ENCODE measurements at places on chromosomes 2 and 18. TPM values are rescaled to one million over a fixed set of nuclear protein-coding genes. Genes with fewer than 3 reads are reported as not detected.
A peak's percentile ranks its signal among the peaks of the same experiment; 100 is the strongest.

- no peaks in the 10 kb centered on the region for H3K4me1 ChIP-seq
- H3K27ac ChIP-seq, result no peak overlapping the region
- no peaks in the 10 kb centered on the region for H3K27me3 ChIP-seq
- DNase-seq, result no peak
Measured at GRCh38 chr18:30632071-30632698, 410.4 kb downstream of the DSC3 start.

- no peak for DNase-seq
- peaks cover 3% of the 10 kb centered on the region for H3K27me3 ChIP-seq
- no peaks in the 10 kb centered on the region for H3K36me3 ChIP-seq
- H3K27ac ChIP-seq, result no peak overlapping the region
- peaks cover 2% of the 10 kb centered on the region for H3K4me1 ChIP-seq
Measured at GRCh38 chr18:25287106-25287505, 64.9 kb downstream of the ZNF521 start.

GRCh38 chr18:74500372-74500771, 4.2 kb downstream of the CNDP2 start:
- DNase-seq, result no peak
- no peaks in the 10 kb centered on the region for H3K27me3 ChIP-seq
- H3K4me3 ChIP-seq, result peak overlapping the region; percentile 88
- peaks cover 61% of the 10 kb centered on the region for H3K4me1 ChIP-seq
- peak overlapping the region; percentile 98 for H3K27ac ChIP-seq

DNA sequence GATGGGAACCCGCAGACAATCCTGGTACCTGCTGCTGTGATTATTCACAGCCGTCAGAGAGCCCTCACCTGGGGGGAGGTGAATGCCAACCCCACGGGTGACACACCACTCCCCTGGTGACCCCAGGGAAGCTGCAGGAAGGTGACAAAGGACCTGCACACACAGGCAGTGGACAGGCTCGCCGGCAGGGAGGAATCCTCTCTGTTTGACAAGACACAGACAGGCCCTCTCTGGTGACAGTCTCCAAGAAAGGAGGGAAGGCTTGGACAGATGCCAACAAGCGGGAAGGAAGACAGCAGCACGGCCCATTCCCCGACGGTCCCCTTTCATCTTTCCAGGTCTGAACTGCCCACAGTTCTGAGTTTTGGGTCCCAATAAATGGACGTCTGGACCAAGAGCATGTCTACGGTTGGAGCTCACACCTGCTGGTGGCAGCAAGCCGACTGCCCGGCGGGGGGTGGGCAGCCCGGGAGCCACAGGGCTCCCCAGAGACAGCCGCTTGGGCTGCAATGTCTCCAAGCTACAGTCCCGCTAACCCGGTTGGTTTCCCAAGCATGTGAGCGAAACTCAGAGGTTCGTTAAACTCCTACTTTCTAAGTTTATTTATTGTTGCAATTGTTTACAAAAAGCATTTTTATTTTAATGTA, 31.8 kb downstream of the HDAC4 start:
- H3K27ac ChIP-seq, result peak overlapping the region; percentile 89
- H3K4me3 ChIP-seq, result peak overlapping the region; percentile 40
- H3K36me3 ChIP-seq, result no peaks in the 10 kb centered on the region
- DNase-seq, result no peak
- H3K4me1 ChIP-seq, result peaks cover 8% of the 10 kb centered on the region

- no peaks in the 10 kb centered on the region for H3K36me3 ChIP-seq
Measured at GRCh38 chr2:236743039-236743920, 173.7 kb downstream of the ACKR3 start.

DNA sequence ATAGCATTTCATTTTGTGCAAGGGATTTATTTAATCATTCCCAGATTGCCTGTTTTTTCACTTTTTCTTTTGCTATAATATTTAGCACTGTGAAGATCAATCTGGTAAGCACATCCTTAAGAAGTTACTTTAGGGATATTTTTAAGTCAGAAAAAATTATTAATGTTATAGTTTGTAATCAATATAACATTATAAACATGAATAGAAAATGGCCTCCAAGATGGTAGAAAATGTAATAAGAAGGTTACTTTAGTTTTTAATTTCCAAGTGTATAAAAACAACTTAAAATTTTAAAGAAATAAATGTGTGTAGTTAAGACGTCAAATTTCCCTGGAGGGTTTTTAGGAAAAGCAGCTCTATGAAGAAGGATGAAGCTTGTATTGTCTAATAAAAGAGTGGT, 81.9 kb upstream of the SERPINE2 start:
- peaks cover 3% of the 10 kb centered on the region for H3K27me3 ChIP-seq
- H3K36me3 ChIP-seq, result no peaks in the 10 kb centered on the region
- no peaks in the 10 kb centered on the region for H3K4me1 ChIP-seq
- DNase-seq, result no peak

GRCh38 chr2:105464325-105464724, 65.5 kb upstream of the FHL2 start:
- H3K4me1 ChIP-seq, result no peaks in the 10 kb centered on the region
- no peak overlapping the region for H3K27ac ChIP-seq

DNA sequence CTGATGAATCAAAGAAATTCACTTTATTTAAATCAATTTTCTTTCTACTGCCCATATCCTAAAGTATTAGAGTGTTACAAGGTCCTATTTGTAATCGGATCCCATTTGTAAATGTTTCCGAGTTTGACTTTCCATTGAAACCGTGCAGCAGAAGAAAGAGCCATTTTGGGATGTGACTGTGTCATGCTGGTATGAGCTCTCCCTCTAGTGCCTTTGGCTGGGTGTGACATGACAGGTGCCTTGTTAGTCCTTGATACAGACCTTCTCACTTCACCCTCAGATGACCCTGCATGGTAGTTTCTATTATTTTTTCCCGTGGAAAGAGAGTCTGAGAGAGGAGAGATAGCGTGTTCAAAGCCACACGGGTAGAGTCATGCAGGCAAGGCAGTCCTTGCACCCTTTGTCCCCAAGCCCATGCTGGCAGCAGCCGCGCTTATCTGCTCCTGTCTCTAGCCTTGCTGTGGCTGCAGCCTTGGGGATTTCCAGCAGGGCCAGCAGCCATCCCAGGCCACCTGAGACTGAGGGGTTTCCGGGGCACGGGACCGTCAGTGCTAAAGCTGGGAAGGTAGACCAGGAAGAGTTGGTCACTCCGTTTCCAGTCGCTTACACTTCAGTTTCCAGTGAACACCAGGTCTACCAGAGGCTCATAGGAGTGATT, 21.4 kb downstream of the CHMP1B start:
- peaks cover 4% of the 10 kb centered on the region for H3K27me3 ChIP-seq
- no peak for DNase-seq
- peaks cover 2% of the 10 kb centered on the region for H3K36me3 ChIP-seq
- H3K4me3 ChIP-seq, result no peak overlapping the region
- H3K4me1 ChIP-seq, result peaks cover 9% of the 10 kb centered on the region

- no peaks in the 10 kb centered on the region for H3K4me1 ChIP-seq
- H3K4me3 ChIP-seq, result no peak overlapping the region
Measured at GRCh38 chr2:169714699-169715098, 18.9 kb upstream of the KLHL23 start.

DNA sequence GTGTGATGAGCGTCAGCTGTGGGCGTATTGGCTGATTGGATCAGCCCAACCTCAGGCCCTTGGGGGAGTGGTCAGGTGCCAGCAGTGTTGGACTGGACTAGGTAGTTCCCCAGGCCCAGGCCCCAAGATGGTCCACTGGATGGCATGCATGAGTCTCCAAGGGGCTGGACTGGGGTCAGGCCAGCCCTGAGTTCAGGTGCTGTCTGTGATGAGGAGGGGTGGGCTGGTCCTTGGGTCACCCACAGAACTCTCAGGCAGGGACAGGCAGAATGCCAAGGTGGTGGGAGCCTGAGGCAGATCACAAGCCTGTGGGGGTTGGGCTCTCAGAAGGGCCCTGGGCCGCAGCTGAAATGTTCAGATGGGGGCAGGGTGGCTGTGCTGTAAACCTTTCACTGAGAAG, 59.5 kb upstream of the THUMPD2 start:
- no peak for DNase-seq
- H3K4me1 ChIP-seq, result no peaks in the 10 kb centered on the region
- H3K27me3 ChIP-seq, result peaks cover 4% of the 10 kb centered on the region
- H3K36me3 ChIP-seq, result no peaks in the 10 kb centered on the region
- H3K4me3 ChIP-seq, result no peak overlapping the region

DNA sequence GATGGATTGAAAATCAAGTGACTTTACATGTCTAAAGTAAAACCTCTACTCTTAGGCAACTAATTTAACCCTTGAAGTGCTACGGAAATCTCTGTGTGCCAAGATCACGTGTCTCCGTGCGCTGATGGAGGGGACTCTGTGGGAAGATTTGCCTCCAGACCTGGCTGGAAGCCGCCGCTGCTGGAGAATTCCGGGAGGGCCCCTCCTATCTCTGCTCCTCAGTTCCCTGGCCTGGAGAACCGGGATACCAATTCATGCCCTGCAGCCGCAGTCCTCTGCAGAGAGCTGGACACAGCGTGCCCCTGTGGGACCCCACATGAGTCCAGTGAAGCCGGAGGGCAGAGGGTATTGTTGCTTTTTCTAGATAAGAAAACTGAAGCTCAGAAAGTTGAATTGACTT, 126.9 kb upstream of the PXDN start:
- H3K4me1 ChIP-seq, result peaks cover under 1% of the 10 kb centered on the region
- H3K36me3 ChIP-seq, result no peaks in the 10 kb centered on the region
- peaks cover 5% of the 10 kb centered on the region for H3K27me3 ChIP-seq
- no peak for DNase-seq
- H3K4me3 ChIP-seq, result no peak overlapping the region
- H3K27ac ChIP-seq, result no peak overlapping the region

GRCh38 chr2:4214444-4215205, 511.2 kb downstream of the DCDC2C start:
- no peak overlapping the region for H3K4me3 ChIP-seq
- no peaks in the 10 kb centered on the region for H3K27me3 ChIP-seq
- no peak for DNase-seq
- H3K27ac ChIP-seq, result no peak overlapping the region
- no peaks in the 10 kb centered on the region for H3K4me1 ChIP-seq

DNA sequence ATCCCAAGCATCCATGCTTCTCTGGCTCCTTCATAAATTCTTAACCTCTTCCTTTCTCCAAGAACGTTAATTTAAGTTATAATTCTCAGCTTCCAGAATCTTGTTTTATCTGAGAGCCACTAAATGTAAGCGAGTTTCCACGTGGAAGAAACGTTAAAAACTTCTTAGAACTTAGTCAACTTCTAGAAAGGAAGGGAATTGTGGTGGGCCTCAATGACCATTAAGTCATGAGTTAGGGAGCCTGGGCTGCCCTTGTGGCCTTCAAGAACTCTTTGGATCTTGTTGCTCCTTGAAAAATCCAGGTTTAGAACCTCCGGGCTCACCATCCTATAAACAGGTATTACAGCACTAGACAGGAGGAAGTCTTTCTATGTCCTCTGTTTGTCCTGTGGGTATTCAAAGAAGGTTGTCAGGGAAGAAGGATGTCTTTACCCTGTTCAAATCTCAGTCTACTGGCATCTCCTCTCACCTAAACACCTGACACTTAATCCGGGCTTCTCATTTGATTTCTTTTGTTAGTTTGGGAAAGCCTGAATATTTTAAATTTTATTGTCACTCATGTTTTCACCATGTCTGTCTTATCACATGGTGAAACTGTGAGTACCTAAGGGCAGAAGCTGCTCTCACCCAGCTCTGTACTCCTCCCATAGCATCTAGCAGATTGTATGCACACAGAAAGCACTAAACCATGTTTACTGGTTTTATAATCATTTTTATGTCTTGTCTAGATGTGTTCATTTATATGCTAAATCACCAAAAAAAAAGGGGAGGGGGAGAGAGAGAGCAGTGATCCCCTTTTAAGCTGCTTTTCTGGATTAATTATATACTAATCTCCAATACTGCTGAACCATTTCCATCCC, 6.3 kb downstream of the RND3 start:
- H3K4me3 ChIP-seq, result no peak overlapping the region
- H3K4me1 ChIP-seq, result peaks cover 2% of the 10 kb centered on the region
- H3K27me3 ChIP-seq, result peaks cover 24% of the 10 kb centered on the region
- no peak for DNase-seq
- no peaks in the 10 kb centered on the region for H3K36me3 ChIP-seq

DNA sequence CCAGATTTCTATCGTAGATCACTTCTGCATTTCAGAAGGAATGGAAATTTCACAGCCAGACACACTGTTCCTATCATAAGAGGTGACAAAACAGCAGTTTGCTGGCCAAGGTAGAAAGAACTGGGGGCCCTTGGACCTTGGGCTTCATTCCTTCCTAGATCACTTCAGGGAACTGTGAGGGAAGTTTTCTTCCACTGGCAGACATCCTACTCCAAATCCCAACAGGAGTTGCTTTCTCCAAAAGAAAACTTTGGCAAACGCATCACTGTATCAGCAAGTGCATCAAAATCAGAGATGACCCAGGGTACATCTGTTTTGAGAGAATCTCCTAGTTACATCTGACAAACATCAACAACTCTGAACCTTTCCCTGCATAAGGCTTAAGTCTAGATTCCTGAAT, 348.4 kb upstream of the KLHL29 start:
- H3K27ac ChIP-seq, result no peak overlapping the region
- DNase-seq, result no peak
- H3K4me1 ChIP-seq, result no peaks in the 10 kb centered on the region
- H3K4me3 ChIP-seq, result no peak overlapping the region
- no peaks in the 10 kb centered on the region for H3K27me3 ChIP-seq

GRCh38 chr2:109242654-109243331, 113.8 kb downstream of the SH3RF3 start:
- H3K27ac ChIP-seq, result no peak overlapping the region
- H3K4me3 ChIP-seq, result no peak overlapping the region

- no peak for DNase-seq
- H3K36me3 ChIP-seq, result peaks cover 52% of the 10 kb centered on the region
Measured at GRCh38 chr18:77123320-77124231, 9.0 kb downstream of the MBP start.

- H3K27me3 ChIP-seq, result no peaks in the 10 kb centered on the region
- no peak for DNase-seq
- H3K4me3 ChIP-seq, result no peak overlapping the region
- H3K36me3 ChIP-seq, result no peaks in the 10 kb centered on the region
Measured at GRCh38 chr2:141517852-141518421, 612.9 kb downstream of the LRP1B start.

DNA sequence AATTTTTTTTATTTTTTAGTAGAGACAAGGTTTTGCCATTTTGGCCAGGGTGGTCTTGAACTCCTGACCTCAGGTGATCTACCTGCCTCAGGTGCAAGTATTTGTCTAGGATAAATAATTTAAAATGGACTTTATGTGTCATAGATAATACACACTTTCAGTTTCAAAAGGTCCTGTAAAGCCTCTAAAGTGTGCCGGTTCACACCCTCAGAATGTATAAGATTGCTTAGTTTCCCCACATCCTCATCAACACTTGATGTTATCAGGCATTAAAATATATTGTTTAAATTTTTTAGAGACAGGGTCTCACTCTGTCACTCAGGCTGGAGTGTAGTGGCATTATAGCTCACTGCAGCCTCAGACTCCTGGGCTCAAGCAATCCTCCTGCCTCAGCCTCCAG, 170.5 kb downstream of the ANKRD44 start:
- peak overlapping the region; percentile 91 for H3K27ac ChIP-seq
- no peaks in the 10 kb centered on the region for H3K27me3 ChIP-seq
- H3K4me3 ChIP-seq, result no peak overlapping the region
- peaks cover 94% of the 10 kb centered on the region for H3K4me1 ChIP-seq
- peaks cover 22% of the 10 kb centered on the region for H3K36me3 ChIP-seq

- no peak for DNase-seq
- no peak overlapping the region for H3K27ac ChIP-seq
Measured at GRCh38 chr2:10873790-10874437, 37.8 kb upstream of the KCNF1 start.

Gene RIT2
- not detected for total RNA-seq

Gene VAMP5
- 11.4 TPM for total RNA-seq

Gene SLC9A4
- 0.05 TPM for total RNA-seq

Gene GALNT14
- 7.9 TPM for total RNA-seq

Gene TACR1
- not detected for total RNA-seq

Gene IL1F10
- not detected for total RNA-seq

Gene SAG
- total RNA-seq, result 0.04 TPM

Gene HOXD11
- total RNA-seq, result not detected
